ENCODE measurements at places on chromosomes 5 and 9. TPM values are rescaled to one million over a fixed set of nuclear protein-coding genes. Genes with fewer than 3 reads are reported as not detected.

Gene ZCCHC9
- total RNA-seq, result 9.4 TPM

Gene CEL
- 0.94 TPM for total RNA-seq

Gene CA9
- total RNA-seq, result 5.5 TPM

Gene SPINK5
- 2.3 TPM for total RNA-seq

Gene FYB1
- 8.4 TPM for total RNA-seq

Gene SLC6A7
- not detected for total RNA-seq

Gene ZNF879
- total RNA-seq, result 6.9 TPM

Gene ARID3C
- not detected for total RNA-seq

Gene SPATA24
- total RNA-seq, result 9.5 TPM

Gene FABP6
- not detected for total RNA-seq

Gene TMEM215
- total RNA-seq, result not detected

Gene HAVCR1
- total RNA-seq, result not detected

Gene UBE2QL1
- total RNA-seq, result 10.8 TPM

Gene SLC34A3
- not detected for total RNA-seq

Gene TEX48
- total RNA-seq, result not detected

Gene DMRT3
- not detected for total RNA-seq

Gene APBA1
- total RNA-seq, result 12.1 TPM

Gene ABO
- 1.1 TPM for total RNA-seq

Gene SEMA5A
- total RNA-seq, result 26.2 TPM

Gene ARHGEF39
- total RNA-seq, result 0.44 TPM

Gene TXNDC8
- not detected for total RNA-seq

Gene FOXD4L5
- total RNA-seq, result not detected

Gene ARRDC1
- 37.8 TPM for total RNA-seq

Gene HEMGN
- total RNA-seq, result 0.63 TPM

Gene LHX3
- not detected for total RNA-seq

Gene CER1
- total RNA-seq, result not detected

Gene C5orf52
- total RNA-seq, result not detected

Gene TRIM36
- 0.55 TPM for total RNA-seq

Gene ZDHHC11
- total RNA-seq, result 10.8 TPM

Gene RFESD
- 2.5 TPM for total RNA-seq

Gene FOXD4L4
- not detected for total RNA-seq

Gene SOHLH1
- not detected for total RNA-seq

Gene SEMA6A
- total RNA-seq, result 3.9 TPM

Gene ZNF622
- 54.9 TPM for total RNA-seq

Gene PCDHA9
- total RNA-seq, result 0.04 TPM

Gene SH3GL2
- 0.28 TPM for total RNA-seq

Gene OTP
- not detected for total RNA-seq

Gene MPDZ
- 57.3 TPM for total RNA-seq

Gene FOXD4
- not detected for total RNA-seq

Gene ANKRD20A1
- 1.9 TPM for total RNA-seq

Gene IL13
- not detected for total RNA-seq

Gene SLC4A9
- total RNA-seq, result not detected

Gene NMUR2
- total RNA-seq, result not detected

Gene GABRG2
- not detected for total RNA-seq

Gene GZMA
- 0.55 TPM for total RNA-seq

Gene MYOZ3
- total RNA-seq, result 2.0 TPM

Gene EDIL3
- 10.8 TPM for total RNA-seq

Gene SLC6A19
- not detected for total RNA-seq

Gene CKMT2
- 909 TPM for total RNA-seq

Gene WHRN
- 2.6 TPM for total RNA-seq

Gene FGFR4
- total RNA-seq, result 0.48 TPM

Gene PPP6C
- total RNA-seq, result 32.9 TPM

Gene PAEP
- not detected for total RNA-seq

Measured in right atrium auricular region (tissue), 2 donors.